ENCODE measurements at places on chromosomes 3 and 15.
A peak's percentile ranks its signal among the peaks of the same experiment; 100 is the strongest.

- no peak for DNase-seq
These were observed 1.3 kb downstream of the NEIL1 start for GRCh38 chr15:75348034-75348561.

GRCh38 chr15:47500842-47501241, 216.5 kb upstream of the SEMA6D start:
- no peak for DNase-seq

GRCh38 chr3:194496217-194496919, 9.6 kb upstream of the ATP13A3 start:
- DNase-seq = no peak

GRCh38 chr15:72521682-72522081, 47.6 kb downstream of the ARIH1 start:
- DNase-seq = no peak

- no peak for DNase-seq
These were observed 17.7 kb upstream of the ADAMTS7 start for GRCh38 chr15:78828920-78829319.

DNA sequence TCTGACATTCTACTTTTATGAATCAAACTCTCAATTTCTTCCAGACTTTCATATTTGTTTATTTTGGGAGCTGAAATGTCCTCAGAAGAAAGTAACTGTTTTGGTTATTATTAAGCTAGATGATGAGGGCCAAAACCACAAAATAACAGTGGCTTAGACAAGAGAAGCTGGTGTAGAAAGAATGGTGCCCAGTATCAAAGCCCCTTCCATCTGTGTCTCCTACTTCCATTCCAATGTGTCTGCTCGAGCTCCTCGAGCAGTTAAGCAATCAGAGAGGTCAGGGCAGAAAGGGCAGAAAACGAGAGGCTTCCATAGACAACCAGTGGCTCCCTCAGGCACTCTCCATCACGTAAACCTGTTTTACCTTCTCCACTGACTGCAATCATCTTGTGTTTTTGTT, 59.7 kb upstream of the MAGI1 start:
- DNase-seq = no peak

DNA sequence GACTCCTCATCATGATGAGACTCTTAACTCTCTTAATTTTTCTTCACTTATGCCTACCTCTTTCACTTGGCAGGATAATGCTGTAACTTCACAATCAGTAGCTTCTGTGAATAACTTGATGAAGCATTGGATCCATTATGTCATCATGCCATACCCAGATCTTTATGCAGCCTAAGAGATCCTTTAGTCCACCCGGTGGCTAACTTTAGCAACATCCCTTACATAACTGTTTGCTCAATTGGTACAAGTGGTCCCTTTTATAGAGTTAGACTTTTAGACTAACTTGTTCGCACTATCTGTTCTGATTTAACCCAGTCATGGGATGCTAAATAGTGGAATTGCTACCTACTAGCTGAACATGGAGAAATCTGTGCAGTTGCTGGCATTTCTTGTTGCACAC, 184.5 kb downstream of the USP13 start:
- no peak for DNase-seq

DNA sequence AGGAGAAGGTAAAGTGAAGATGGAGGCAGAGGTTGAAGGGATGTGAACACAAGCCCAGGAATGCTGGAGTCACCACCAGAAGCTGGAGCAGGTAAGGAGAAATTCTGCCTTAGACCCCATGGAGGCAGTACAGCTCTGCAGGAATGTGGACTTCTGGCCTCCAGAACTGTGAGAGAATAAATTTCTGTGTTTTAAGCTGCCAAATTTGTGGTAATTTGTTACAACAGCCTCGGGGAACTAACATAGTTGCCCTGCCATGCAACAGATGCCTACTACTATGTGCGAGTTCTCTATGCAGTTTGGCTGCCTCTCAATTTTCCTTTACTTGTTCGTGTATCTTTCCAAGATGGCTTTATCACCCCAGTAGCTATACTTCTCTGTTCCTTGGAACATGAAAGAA, 394.1 kb downstream of the TUSC7 start:
- DNase-seq = no peak

GRCh38 chr3:187567661-187568121, 102.5 kb downstream of the SST start:
- DNase-seq = peak; percentile 78

DNA sequence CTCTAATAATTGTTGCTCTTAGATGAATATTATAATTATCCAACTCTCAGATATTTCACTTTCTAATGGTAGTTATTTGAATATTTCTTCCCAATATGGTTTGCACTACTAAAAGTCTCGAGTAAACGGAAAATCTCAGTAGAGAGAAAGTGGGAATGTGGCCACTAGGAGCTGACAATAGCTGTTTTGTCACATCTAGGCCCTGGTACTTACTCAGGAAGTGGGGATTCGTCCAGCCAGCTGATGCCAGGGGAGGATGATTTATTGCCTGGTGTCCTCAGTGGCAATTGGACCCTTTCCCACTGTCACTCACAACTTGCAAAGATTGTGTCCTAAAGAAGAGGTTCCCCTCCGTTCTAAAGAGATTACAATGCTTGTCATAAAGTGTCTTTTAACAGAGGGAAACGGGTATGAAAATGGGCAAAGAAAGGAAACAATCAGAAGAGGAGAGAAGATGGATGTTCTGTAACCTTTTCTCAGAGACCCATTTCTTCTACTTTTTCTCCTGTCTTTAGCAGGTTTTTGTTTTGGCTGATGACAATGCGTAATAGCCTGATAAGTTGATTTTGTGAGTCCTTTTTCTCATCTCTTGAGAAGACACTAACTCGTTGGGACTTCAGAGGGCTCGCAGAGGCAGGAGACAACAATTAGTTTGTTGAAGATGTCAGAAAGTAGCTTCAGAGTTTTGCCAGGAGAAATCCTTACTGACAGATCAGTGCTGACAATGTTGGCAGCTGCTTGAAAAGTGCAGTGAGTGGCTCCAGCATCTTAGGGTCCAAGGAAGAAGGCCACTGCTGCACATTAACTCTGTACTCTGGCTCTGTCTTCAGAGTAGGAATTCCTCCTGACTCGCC, 320.6 kb downstream of the MECOM start:
- no peak for DNase-seq

Measured in fibroblast of skin of left biceps (primary cell).